ENCODE measurements at places on chromosomes 2 and 18.

GRCh38 chr2:192381082-192381481 lies 186.3 kb upstream of the TMEFF2 start:
- DNase-seq: no peak

GRCh38 chr2:128958241-128958640 lies 639.6 kb upstream of the HS6ST1 start:
- no peak for DNase-seq

DNA sequence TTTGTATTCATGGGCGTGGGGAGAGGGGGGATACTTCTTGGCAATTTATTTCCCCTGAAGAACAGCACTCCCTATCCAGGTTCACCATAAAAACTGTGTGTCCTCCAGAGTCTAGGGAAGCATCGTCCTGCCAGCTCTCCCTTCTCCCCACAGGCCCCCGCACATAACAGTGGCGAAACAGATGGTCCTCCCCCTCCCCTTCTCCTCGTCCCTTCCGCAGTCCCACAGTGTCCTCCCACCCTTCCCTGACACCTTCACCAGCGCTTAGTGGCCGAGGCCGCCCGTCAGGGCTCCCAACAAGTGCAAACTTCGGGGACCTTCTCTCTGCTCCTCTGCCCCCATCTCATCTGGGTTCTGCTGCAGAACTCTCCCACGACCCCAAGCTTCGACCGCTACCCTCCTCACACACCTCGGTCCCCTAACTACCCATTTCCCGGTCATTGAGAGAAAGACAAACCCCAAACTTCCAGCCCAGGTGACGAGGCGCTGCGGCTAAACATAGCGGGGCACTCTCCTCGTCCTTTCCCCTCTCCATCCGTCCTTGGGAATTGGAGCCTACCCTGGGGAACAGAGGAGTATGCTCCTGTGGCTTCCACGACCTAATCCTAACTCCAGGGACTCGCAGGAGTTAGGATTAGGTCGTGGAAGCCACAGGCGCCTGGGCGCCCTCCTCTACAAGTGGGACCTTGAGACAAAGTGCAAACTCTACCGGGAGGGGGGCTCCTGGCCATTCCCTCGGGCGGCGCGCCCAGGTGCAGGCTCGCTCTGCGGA lies 971 bp downstream of the ZNF385B start:
- peak; percentile 68 for DNase-seq

DNA sequence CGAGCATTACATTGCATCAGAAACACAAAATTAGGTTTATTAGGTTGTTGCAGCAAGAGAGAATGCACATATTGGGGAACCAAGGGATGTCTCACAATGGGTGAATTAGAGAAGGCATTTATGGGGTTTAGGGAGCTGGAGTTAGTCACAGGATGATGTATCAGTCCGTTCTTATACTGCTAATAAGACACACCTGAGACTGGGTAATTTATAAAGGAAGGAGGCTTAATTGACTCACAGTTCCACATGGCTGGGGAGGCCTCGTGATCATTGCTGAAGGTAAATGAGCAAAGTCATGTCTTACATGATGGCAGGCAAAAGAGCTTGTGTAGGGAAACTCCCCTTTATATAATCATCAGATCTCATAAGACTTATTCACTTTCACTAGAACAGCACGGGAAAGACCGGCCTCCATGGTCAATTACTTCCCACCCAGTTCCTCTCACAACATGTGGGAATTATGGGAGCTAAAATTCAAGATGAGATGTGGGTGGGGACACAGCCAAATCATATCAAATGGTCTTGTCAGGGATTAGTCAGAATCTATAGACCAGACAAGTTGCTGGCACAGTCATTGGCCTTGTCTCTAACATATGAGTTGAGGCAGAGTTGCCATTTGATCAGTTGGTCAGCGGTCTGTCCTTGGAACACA lies 61.9 kb upstream of the RBMS1 start:
- no peak for DNase-seq

DNA sequence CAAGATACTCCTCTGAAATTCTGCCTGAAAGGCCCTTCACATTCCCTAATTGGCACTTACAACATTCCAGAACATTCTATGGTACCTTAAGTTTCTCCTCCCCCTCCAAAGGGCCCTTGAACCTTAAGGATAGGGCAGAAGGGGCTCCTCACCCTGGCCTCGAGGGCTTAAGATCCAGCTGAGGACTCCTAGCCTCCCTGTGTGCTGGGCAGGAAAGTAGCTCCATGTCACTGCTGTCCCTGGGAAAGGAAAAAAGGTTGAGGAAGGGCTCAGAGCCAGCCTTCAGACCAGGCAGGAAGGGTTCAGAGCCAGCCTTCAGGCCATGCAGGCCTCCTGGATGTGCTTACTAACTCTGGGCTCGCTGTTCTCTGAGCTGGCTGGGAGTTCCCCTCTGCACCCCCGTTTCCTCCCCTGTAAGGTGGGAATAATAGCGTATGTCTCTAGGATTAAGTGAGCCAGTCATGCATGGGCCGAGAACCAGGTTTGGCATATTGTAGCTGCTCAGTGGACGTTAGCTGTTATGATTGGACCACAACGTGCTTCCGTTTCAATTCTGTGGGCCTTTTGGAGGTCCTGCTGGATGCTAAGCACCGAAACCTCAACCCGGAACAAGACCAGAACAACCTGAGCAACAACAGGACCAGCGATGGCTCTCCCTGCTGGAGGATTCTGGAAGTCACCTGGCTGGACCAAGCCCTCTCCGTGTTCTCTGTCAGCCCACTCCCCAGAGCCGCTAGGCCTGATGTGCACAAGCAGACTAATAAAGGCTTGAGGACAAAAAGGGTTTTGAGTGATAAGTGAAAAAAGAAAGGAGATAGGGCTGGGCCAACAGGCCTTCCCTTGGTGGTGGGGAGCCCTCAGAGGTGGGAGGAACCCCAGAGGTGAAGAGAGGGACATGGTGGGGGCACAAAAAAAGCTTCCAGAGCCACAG lies 1.0 kb upstream of the B3GNT7 start:
- no peak for DNase-seq

- DNase-seq: peak; percentile 50
Observed at GRCh38 chr2:65062843-65063825, 6.9 kb downstream of the CEP68 start.

All from WERI-Rb-1 (cell line).